ENCODE measurements at places on chromosomes 7 and 10.

- no peak for DNase-seq
These were observed 173.5 kb downstream of the DNAJC1 start for GRCh38 chr10:21830037-21830436.

DNA sequence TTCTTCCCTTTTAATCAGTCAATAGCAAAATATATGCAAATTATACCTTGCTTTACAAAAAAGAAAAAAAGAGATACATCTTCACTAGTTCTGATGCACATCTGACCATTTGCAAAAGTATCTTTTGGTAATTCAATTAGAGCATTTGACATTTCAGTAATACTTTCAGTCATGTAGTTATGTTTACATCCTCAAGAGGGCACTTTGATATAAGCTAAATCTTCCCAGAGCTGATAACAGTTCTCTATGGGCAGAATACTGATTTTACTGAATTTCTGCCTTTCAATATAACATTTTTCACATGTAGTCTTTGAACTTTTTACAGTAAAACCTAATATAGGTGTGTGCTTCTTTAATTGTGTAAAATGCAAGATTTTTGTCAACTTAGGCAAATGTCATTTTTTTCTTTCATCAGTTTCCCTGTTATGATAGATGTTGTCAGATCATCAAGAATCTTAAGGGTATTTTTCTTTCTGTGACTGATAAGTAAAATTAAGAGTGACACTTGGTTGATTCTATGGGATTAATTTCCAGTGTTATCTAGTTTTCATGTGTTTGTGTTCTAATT lies 703.5 kb upstream of the SEMA3D start:
- DNase-seq = no peak

DNA sequence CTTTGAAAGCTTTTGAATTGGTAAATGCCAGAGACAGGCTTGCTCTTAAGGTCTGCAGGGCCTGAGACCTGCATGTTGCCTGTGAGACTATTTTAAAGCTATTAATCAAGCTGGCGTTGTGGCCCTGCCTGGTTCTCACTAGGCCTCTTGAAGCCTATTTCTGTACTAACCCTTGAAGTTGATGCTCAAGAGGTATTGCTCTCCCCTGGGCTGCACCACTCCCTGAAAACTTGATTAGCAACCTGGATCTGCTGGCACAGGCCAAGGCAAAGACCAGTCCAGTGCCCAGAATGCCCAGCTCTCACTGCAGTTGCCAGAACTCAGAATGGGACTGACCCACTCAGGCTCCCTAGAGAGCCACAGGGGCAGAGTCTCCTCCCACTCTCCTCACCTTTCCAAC lies 220.0 kb upstream of the MEOX2 start:
- no peak for DNase-seq

DNA sequence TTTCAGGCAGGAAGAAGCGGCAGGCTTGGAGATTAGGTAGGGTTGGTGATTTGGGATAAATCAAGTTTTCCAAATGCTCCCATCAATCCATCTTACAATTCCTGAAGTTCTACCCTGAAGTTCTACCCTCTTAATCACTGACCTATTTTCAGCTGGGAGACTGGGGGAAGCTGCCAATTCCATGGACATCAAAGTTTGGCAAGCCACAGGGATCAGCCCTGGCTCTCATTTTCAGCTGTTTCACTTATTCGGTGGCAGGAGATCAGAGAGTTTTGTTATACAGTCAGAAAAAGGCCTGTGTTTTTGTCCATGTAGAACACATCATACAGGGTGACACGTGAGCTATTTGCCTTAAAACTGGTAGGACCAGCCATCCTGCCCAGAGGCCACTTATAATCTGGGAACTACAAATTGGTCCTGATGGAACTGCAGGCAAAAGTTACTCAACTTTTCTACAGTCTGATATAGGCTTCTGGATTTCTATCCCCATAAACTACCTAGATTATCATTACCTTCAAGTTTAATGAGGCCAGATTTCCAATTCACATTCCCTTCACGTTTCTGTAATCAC lies 112.9 kb upstream of the ZNF746 start:
- DNase-seq = no peak

- DNase-seq = no peak
These were observed 7.0 kb upstream of the NDST2 start for GRCh38 chr10:73818402-73818801.

- no peak for DNase-seq
These were observed 153.3 kb downstream of the LRRC4 start for GRCh38 chr7:127877951-127878350.

GRCh38 chr10:44419790-44420549 lies 35.1 kb upstream of the CXCL12 start:
- DNase-seq = no peak

GRCh38 chr10:29949411-29950011 lies 109.9 kb downstream of the JCAD start:
- DNase-seq = no peak

- no peak for DNase-seq
These were observed 249.0 kb downstream of the KCNMA1 start for GRCh38 chr10:77388571-77389100.

DNA sequence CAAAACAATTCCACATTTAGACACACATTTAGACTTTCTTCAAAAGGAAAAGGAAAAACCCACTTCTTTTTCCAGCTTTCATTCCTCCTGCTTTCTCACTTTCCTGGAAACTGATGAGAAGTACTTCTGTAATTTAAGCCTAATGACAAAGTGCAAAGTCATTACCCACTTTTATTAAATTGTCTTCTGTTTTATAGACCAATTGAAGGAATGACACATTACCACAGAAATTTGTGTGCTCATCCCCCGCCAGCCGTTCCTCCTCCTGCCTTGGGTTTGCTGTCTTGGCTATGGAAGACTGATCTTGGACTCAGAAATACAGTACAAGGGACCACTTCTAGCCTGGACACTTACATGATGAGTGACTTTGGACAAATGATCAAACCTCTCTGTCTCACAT lies 717.8 kb downstream of the SORCS3 start:
- no peak for DNase-seq

- no peak for DNase-seq
These were observed 65.7 kb downstream of the ORC5 start for GRCh38 chr7:104142147-104142546.

DNA sequence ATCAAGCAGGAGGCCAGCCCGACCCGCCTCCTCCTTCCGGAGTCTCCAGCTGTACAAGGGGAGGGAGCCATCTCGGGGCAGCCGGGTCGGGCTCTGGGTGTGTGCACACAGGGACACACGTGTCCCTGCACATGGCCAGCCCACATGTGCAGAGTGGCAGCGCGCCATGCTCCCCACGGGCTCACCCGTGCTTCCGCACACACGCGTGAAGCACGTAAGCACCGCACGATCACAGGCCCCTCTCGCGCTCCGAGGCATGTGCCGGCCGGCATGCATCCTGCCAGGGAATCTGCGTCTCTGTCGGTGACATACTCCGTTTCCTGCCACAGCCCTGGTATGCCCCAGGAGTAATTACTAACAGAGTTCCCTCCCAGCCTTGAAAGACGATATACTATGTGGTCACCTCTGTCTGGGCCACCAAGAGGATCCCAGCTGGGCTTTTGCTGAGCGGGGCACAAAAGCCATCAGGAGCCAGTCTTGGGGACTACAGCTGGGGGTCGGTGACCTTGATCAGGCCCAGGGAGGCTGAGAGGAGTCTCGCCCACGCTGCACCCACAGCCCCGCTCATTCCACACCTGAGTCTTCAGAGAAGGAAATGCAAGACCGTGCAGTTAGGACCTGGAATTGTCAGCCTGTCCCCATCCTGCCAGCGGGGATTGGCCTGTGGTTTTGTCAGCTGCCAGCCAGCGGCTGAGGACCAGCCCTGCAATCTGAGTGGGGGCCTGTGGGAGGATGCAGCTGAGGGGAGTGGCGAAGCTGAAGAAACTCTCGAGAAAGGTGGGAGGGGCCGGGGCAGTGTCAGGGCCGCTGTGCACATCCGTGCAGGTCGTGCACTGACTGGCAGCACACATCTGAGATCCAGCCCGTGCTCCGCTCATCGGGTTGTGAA lies 11.0 kb upstream of the LFNG start:
- peak; percentile 77 for DNase-seq

GRCh38 chr7:129228633-129229032 lies 3.8 kb downstream of the AHCYL2 start:
- DNase-seq = no peak

GRCh38 chr7:51079494-51079893 lies 237.1 kb downstream of the COBL start:
- DNase-seq = no peak

GRCh38 chr10:5782174-5782573 lies 31.1 kb downstream of the GDI2 start:
- no peak for DNase-seq

DNA sequence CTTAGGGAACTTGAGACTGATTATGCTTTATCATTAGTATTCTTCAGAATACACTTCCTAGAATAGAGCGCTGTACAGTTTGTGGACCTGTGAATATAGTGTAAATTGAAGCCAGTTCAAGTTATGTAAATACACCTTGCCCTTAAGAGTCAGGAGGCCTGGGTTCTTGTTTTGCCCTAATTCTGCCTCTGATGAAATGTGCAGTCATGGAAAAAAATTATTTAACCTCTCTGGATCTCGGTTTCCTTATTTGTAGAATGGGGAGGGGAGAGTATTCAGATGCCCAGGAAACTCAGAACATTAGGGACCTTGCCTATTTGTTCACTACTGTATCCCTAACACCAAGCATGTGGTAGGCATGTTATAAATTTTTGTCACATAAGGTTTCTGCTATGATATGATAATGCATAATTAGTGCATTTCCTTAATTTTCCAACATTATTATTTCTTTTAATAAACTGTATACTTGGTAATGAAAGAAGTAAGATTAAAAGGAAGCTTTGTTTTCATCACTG lies 1.3 kb downstream of the EXOC6 start:
- DNase-seq = no peak

- DNase-seq = peak; percentile 13
These were observed 4.4 kb upstream of the ARID5B start for GRCh38 chr10:61896854-61897661.

- DNase-seq = no peak
These were observed 158.8 kb downstream of the ANK3 start for GRCh38 chr10:60230892-60231291.

GRCh38 chr7:15765753-15766152 lies 79.3 kb upstream of the MEOX2 start:
- DNase-seq = no peak

- no peak for DNase-seq
These were observed 206.3 kb downstream of the ADARB2 start for GRCh38 chr10:1530871-1531517.

- DNase-seq = no peak
These were observed 11.2 kb upstream of the SLC13A1 start for GRCh38 chr7:123210986-123211385.

- no peak for DNase-seq
These were observed 432.9 kb downstream of the DNAJB6 start for GRCh38 chr7:157769526-157770215.

- peak; percentile 28 for DNase-seq
These were observed 2.8 kb upstream of the LZTS2 start for GRCh38 chr10:100996678-100997359.

GRCh38 chr7:110786328-110786965 lies 304.5 kb upstream of the LRRN3 start:
- no peak for DNase-seq

GRCh38 chr7:27130540-27131389 lies at the start of gene HOXA4:
Gene HOXA4, minus strand, starts transcription at chr7:27130757. Its CDS starts 24 bp downstream, at chr7:27130733.
- DNase-seq = peak; percentile 42

Measured in effector memory CD4-positive, alpha-beta T cell (primary cell).